K562 (cell line): ENCODE measurements at places on chromosomes 16 and 17. TPM values are rescaled to one million over a fixed set of nuclear protein-coding genes. Genes with fewer than 3 reads are reported as not detected.

GRCh38 chr16:84618581-84619460 is 943 bp upstream of the COTL1 start:
- peak; percentile 75 for DNase-seq

DNA sequence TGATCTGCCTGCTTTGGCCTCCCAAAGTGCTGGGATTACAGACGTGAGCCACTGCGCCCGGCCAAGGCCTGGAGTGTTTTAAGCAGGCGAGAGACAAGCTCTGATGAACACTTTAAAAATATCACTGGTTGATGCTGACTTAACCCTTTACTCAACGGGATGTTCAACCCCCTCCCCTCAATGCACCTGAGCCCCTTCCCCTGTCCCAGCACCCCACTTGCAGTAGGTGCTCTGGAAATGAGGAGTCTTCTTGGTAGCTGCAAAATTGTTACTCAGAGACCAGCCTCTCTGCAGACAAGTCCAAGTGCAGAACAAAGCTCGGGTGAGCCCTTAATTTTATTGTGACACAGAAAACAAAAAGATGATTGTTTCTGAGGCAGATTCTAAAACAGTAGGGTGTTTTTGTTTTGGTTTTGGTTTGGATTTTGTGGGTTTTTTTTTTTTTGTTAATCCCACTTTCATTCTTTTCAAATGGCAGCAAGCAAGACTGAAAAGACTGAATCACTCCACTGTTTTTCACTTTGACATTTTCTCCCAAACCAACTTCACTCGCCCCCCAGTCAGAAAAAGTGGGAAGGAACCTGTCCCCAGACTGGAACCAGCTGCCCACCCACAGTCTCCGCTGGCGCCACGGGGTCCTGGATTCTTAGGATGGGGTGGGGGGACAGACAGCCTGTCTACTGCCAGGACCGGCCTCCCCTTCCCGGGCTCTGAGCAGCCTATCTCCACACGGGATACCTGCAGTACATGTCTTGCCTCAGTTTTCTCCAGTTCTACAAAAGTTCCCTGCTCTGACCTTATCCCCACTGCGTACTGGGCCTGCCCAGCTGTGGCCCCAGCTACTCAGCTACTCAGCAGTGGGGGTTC is 5.2 kb upstream of the PLLP start:
- no peak for DNase-seq

DNA sequence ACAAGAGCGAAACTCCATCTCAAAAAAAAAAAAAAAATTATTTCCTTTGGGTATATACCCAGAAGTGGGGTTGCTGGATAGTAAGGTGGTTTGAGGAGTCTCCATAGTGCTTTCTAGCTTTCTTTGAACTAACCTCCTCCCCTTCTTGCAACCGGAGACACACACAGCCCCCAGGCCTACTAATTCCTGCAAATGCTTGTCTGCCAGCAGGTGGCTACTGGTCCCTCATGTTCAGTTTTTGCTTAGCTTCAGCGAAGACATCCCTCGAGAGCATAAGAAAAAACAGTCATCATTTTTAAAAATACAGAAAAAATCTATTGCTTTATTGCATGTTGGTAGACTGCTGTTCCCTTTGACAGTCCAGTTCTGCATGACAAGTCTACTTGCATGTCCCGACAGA is 439.0 kb downstream of the UTP18 start:
- no peak for DNase-seq

- peak; percentile 62 for DNase-seq
Measured at GRCh38 chr17:31492880-31493655, 101.6 kb downstream of the RAB11FIP4 start.

- DNase-seq = no peak
Measured at GRCh38 chr16:20870122-20870820, 29.9 kb downstream of the DCUN1D3 start.

DNA sequence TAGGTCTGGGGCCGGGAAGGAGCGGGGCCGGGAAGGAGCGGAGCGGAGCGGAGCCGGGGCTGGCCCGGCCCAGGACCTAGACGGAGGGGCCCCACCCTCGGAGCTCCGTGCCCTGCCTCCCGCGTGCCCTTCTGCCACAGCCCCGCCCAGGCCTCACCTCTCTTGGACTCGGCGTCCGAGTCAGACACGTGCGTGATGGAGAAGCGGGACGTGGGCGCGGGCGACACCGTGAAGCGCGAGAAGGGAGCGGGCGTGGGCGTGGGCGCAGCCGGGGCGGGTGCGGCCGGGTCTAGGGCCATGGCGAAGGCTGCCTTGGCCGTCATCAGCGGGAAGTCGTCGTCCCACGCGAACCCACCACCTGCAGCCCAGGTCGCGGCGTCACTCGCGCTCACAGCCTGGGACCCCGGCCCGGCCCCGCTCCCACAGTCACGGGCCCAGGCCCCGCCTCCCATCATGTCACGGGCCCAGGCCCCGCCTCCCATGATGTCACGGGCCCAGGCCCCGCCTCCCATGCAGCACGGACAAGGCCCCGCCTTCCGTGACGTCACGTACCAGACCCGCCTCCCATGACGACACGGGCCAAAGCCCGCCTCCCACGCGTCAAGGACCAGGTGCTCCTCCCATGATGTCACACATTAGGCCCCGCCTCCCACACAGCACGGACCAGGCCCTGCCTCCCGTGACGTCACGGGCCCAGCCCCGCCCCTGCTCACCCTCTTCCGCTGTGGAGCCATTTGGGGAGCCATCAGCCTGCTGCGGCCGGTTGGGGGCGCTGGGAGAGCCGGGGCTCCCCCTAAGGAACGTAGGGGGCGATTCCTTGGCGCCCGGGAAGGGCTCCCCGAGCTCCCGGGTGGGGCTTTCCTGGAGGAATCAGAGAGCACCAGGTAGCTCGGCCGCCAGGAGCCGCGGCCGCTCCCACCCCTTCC is 45.8 kb upstream of the PVALEF start:
- peak; percentile 99 for DNase-seq

DNA sequence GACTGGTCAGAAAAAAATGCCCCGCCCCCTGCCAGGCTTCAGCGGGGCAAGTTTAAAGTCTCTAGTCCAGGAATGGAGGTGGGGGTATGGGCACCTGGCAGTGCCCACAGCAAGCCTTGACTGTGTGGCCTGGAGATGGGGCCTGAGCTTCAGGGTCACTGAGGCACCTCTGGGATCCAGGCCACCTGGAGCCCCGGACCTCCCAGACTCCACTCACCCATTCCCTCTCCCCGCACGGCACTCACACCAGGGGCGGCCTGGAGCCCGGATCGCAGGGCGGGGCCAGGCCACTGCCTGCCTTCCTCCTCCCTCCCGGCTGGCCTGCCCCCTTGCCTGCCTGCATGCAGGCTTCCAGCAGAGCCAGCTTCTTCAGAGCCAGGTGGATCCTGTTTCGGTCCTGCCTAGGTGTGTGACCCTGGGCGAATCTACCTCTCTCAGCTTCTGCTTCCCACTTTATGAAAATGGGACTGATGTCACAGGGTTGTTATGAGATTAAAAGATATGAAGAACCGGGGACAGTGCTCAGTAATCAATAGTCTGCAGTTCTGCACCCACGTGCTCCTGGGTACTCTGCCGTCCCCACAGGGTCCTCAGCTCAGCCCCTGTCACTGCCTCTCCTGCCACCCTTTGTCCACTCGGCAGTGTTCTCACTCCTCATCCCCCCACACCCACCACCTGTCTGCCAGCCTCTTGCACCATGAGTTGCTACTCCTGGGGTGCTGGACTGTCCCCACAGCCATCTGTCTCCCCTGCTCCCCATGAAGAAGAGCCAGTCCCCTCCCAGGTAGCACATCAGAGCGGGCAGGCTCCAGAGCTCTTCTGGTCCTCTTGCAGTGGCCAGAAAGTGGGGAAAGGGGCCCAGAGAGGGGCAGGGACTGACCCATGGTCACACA is 1.2 kb upstream of the TCAP start:
- peak; percentile 74 for DNase-seq

DNA sequence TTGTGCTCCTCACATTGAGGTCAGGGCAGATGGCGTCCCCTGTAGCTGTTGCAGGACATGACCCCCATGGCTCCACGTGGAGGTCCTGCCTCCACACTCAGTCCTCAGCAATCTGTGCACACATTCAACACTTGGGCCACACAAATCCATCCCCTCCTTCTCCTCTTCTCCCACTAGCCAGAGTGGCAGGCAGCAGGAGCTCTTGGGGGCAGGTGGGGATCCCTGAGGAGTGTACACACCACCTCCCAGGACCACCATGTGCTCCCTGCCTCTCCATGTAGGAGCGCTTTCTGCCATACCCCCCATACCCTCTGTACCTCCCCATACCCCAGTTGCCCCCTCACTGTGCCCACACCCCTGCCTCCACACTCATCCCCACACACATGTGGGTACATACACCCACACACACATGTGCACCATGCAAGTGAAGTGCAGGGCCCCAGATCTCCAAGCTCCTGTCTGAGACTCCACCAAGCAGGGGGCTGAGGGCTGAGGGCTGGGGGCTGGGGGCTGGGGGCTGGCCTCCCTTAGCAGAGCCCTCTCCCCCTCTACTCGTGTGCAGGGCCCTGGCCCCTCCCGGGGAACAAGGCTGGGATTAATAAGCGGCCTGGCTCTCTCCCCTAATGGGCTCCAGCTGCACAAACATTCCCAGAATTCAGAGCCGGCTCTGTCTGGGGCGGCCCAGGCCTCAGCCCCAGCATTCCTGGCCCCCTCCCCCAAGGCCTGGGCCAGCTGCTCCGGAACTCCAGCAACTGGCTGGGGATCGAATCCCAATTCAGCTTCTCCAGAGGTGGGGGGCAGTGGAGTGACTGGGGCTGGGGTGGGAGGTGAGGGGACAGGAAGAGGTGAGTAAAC is 48.2 kb upstream of the MEIOC start:
- no peak for DNase-seq

DNA sequence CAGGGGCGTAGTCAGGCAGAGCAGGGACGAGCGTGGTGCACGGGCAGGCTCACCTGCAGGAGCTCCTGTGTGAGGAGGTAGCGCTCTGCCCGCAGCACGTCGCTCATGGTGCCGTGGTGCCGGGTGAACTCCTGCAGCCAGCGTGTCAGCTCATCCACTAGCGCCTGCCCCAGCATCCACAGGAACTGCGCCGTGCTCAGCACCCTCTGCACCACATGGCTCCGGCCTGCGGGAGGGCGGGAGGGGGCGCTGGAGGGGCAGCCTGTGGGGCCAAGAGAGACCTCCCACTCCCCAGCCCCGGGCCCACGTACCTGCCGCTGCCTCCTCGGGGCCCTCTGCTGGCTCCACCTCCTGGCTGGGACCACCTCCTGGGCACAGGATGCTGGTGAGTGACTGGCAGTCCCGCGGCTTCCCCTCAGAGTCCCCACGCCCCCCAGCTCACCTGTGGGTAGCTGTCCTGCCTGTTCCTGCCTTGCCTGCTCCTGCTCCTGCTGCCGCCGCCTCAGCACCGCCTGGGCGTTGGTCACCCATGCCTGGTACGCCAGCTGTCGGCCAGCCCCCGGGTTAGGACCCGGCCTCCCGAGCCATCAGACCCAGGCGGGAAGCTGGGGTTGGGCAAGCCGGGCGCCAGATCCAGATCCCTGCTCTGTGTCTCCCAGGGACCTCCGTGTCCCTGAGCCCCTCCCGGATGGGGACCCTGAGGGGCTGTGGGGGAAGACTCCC is 16.6 kb downstream of the CTU2 start:
- no peak for DNase-seq

- DNase-seq = no peak
Measured at GRCh38 chr17:37769050-37769449, 24.2 kb upstream of the HNF1B start.

Gene CACNA1G
- total RNA-seq = not detected in 2 replicates

Gene ITGAX
- total RNA-seq = 0.35 and 0.51 TPM in 2 replicates

Gene PRSS53
- 0.85 and 1.3 TPM in 2 replicates for total RNA-seq

Gene ADAD2
- total RNA-seq = not detected in 2 replicates

Gene HOXB9
- 136 and 146 TPM in 2 replicates for total RNA-seq

Gene ABCA10
- total RNA-seq = 0.09 and 0.16 TPM in 2 replicates

Gene HOXB2
- total RNA-seq = 74.2 and 75.5 TPM in 2 replicates
